Right hindlimb (tissue), 1 donor: ENCODE measurements at places on chromosomes 4 and X.

DNA sequence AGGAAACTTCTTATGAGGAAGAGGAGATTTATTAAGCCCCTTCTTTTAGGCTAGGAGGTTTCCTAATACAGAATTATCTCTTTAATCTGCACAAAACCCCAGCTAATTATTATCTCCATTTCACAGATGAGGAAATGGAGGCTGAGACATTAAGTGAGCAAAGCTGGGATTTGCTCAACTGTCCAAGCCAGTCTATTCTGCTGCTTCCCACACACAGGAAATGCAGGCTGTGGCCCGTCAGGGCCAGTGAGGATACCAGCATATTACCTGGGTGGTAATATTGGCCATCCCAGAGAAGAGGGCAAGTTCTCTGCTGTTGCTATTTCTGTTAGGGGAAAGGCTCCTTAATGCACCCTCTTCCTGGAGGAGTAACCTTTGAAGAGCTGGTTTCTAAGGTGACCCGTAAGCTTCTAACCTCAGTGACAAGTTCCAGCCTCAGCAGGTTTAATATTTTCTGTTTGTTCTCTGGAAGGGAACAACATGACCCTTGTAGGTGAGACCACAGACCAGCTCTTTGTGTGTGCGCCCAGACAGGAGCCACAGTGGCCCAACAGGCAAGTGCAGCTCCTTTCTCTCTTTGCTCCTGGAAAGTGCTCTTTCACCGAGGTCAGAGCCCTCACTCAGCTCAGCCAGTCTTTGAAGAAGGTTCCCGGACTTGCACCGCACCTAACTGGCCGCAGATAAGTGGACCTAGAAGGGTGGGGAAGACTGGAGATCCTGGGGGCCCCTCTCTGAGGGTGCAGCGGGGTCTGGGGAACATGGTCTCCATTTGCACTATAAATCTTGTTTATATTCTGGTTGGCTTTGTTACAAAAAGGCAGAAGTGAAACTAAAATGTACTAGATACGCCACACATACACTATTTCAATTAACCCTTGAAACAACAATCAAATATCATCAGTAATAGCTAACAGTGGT lies 35.5 kb downstream of the TBC1D9 start:
- no peak for DNase-seq

DNA sequence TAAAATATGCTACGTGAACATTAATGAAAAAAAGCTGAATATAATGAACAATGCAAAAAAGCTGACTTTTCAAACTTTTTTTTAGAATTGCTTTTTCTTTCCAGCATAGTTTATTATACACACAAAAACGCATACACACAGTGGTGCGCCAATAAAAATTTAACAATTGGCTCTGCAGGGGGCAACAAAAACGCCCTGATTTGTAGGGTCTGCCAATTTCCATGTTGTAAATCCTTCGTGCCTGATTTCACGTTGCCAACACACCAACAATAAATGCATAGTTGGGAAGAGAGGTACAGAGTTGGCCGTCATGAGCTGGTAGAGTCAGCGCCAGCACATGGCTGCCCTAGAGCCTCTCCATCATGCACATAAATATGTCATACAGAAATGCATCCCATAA lies 333.1 kb downstream of the MAPK10 start:
- DNase-seq, result no peak

- no peak for DNase-seq
Observed at GRCh38 chr4:24798036-24798610, 2.8 kb downstream of the SOD3 start.

GRCh38 chr4:150108691-150109090 lies 30.4 kb downstream of the DCLK2 start:
- no peak for DNase-seq

- no peak for DNase-seq
Observed at GRCh38 chrX:30488092-30488491, 89.5 kb downstream of the TASL start.
